ENCODE measurements at places on chromosomes 13 and 19. TPM values are rescaled to one million over a fixed set of nuclear protein-coding genes. Genes with fewer than 3 reads are reported as not detected.

Gene CRLF1
- total RNA-seq = 0.20 TPM

Gene PSG3
- not detected for total RNA-seq

Gene AMER2
- total RNA-seq = not detected

DNA sequence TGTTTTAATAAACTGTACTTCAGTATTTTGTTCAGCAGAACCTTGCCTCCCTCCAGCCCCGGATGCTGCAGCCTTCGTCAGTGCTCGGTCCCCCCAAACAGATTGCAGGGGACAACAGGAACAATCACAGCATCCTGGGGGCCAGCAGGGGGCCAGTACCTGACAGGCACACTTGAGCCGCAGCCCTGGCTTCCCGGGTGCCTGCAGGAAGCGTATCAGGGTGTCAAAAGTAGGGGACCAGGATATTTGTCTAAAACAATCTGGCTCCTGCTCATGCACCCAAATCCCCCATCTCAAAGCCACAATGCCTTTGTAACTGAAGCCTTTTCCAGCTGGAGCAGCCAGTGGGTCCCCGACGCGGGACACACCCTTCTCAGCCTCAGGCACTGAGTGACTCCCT, 167.5 kb upstream of the TSHZ3 start:
- no peak overlapping the region for H3K4me3 ChIP-seq
- no peak for DNase-seq
- no peaks in the 10 kb centered on the region for H3K4me1 ChIP-seq
- no peaks in the 10 kb centered on the region for H3K27me3 ChIP-seq

DNA sequence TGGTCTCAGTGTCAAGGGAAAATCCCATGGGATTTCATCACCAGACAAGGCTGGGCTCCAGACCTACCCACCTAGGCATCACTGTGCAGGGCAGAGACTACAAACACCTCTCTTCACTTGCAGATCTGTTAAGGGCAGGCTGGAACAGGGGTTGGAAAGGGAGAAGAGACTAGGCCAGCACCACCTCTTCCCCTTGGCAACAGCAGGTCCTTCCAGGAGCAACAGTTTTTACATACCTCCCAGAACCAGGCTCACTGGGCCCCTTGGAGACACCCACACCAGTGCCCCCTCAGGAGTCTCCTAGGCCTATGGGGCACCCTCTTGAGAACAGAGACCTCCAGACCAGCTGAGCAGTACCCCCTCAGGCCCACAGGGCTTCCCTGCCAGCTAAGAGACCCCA, 2.5 kb upstream of the UBE2M start:
- no peaks in the 10 kb centered on the region for H3K27me3 ChIP-seq
- H3K36me3 ChIP-seq = peaks cover 11% of the 10 kb centered on the region
- no peak overlapping the region for H3K4me3 ChIP-seq
- H3K4me1 ChIP-seq = peaks cover 43% of the 10 kb centered on the region
- no peak overlapping the region for H3K27ac ChIP-seq
- peak; percentile 71 for DNase-seq
